ENCODE measurements at places on chromosomes 6 and 20. TPM values are rescaled to one million over a fixed set of nuclear protein-coding genes. Genes with fewer than 3 reads are reported as not detected.

DNA sequence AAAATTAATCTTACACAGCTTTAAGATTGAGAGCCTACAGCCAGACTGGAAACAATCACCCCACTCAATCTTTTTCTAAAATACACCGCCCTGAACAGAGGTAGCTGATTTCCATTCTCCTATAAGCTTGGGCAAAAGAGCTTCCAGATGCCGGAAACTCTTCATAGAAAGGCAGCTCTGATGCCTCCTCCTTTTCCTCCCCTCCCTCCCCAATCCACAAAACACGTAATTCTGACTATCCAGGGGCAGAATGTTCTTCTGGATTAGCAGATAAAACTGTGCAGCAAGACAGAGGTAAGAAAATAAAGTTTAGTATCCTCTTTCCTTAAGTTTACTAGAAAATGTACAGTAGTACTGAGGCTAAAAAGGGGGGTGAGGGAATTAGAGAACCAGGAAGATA lies 15.8 kb downstream of the ADNP start:
- no peak overlapping the region for H3K4me3 ChIP-seq
- no peaks in the 10 kb centered on the region for H3K36me3 ChIP-seq
- peaks cover 69% of the 10 kb centered on the region for H3K4me1 ChIP-seq
- no peak for DNase-seq
- no peak overlapping the region for H3K27ac ChIP-seq

- H3K27ac ChIP-seq: no peak overlapping the region
- DNase-seq: no peak
- no peak overlapping the region for H3K4me3 ChIP-seq
- H3K36me3 ChIP-seq: peaks cover 20% of the 10 kb centered on the region
- H3K27me3 ChIP-seq: no peaks in the 10 kb centered on the region
Observed at GRCh38 chr6:89873721-89874120, 20.5 kb upstream of the GJA10 start.

DNA sequence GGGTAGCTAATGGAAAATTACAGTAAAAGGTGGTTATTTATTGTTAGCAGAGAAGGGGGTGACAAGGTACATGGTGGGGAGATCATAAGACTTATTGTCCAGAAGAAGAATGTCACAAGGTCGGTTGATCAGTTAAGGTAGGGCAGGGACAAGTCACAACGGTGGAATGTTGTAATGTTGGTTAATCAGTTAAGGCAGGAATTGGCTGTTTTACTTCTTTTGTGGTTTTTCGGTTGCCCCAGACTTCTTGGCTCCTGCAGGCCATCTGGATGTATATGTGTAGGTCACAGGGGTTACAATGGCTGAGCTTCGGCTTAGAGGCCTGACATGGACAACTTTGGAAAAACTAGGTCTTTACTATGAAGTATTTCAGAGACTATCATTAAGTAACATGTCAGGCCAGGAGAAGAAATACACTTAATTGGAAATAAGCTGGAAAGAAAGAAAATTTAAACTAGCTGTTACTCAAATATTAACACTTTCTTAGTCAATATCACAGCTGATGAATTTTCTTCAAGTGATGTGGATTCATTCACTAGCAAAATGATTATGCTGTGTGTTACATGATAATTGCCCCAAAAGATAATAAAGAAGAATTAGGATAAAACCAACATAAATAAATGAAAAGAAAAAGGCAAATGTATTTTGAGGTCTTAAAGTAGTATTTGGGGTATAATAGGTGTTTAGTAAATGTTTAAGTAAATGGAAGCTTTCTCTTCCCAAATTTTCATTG lies 4.4 kb downstream of the AIG1 start:
- DNase-seq: no peak
- H3K27me3 ChIP-seq: no peaks in the 10 kb centered on the region

Gene KHDC1
- total RNA-seq: 2.1 TPM

DNA sequence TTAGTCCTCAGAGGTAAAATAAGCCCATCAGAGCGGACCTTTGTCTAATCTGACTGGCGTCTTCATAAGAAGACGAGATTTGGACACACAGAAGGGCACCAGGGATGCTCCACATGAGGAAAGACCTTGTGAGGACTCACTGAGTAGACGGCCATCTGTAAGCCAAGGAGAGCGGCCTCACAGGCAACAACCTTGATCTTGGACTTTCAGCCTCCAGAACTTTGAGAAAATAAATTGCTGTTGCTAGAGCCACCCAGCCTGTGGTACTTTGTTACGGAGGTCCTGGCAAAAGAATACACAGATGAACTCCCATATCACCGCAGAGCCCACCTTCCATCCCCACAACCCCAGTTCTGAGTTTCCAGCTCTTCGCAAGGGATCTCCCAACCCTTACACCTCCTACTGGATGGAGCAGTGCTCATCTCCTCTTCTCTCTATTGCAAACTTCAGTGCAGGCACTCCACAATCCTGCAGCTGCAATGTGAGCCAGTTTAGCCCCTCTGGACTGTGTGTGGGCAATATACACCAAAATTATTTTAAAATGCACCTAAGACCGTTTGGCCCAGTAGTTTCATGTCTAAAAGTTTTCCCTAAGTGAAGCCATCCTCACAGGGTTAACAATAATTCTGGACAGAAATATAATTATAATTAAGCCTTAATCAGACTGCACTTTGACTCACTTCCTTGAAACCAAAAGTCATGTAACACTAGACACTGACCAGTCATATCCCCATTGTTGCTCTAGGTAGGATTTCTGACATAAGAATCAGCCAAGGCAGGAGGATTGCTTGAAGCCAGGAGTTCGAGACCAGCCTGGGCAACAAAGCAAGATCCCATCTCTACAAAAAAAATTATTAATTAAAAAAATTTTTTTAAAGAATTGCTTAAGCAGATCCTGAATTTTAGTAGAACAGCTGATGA lies 8.8 kb upstream of the TRIM31 start:
- DNase-seq: no peak
- no peak overlapping the region for H3K27ac ChIP-seq
- no peaks in the 10 kb centered on the region for H3K36me3 ChIP-seq

DNA sequence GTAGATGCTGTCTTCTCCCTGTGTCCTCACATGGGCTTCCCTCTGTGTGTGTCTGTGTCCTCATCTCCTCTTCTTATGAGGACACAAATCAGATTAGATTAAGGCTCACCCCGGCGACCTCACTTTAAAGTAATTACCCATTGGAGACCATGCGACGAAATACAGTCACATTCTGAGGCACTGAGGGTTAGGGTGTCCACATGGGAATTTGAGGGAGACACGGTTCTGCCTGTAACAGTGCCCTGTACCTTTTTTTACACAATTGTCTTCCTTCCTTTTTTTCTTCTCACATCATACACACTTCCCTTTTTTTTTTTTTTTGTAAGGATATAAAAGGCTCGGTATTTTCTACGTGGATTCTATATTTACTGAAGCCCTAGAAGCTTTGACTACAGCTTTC lies 48.9 kb downstream of the DEK start:
- no peaks in the 10 kb centered on the region for H3K27me3 ChIP-seq
- no peaks in the 10 kb centered on the region for H3K36me3 ChIP-seq
- no peak overlapping the region for H3K4me3 ChIP-seq
- H3K4me1 ChIP-seq: no peaks in the 10 kb centered on the region
